ENCODE measurements at places on chromosomes 12 and 14. TPM values are rescaled to one million over a fixed set of nuclear protein-coding genes. Genes with fewer than 3 reads are reported as not detected.

Gene ZNF891
- total RNA-seq = 5.0 TPM

Gene AJUBA
- 6.8 TPM for total RNA-seq

Gene SIX6
- not detected for total RNA-seq

Gene EIF2B1
- 49.8 TPM for total RNA-seq

Gene ZBTB42
- total RNA-seq = 2.0 TPM

Gene ZNF26
- 15.3 TPM for total RNA-seq

Gene NFE2
- total RNA-seq = not detected

Gene KRT79
- total RNA-seq = not detected

Gene POTEM
- total RNA-seq = not detected

Gene RND1
- total RNA-seq = not detected

Gene TRPV4
- not detected for total RNA-seq

Gene WNT5B
- total RNA-seq = 5.9 TPM

Gene ADGRD1
- total RNA-seq = 13.5 TPM

Gene LPAR5
- total RNA-seq = not detected

Gene SLC25A47
- total RNA-seq = not detected

Gene TBK1
- 37.5 TPM for total RNA-seq

Gene HOXC12
- not detected for total RNA-seq

Gene GALC
- total RNA-seq = 40.2 TPM

Gene TMTC1
- 75.0 TPM for total RNA-seq

Gene KCNH3
- under 0.01 TPM for total RNA-seq

Gene OR11H12
- total RNA-seq = not detected

Gene ABCC9
- 109 TPM for total RNA-seq

Gene SLCO1A2
- not detected for total RNA-seq

Gene FGD6
- total RNA-seq = 10.5 TPM

Gene BBOF1
- total RNA-seq = 14.1 TPM

Gene EPS8
- total RNA-seq = 93.7 TPM

Gene DBX2
- total RNA-seq = not detected

Gene TTC8
- total RNA-seq = 340 TPM

Data from uterus (tissue), 4 donors.